ENCODE measurements at places on chromosomes 2 and 18. TPM values are rescaled to one million over a fixed set of nuclear protein-coding genes. Genes with fewer than 3 reads are reported as not detected.

The SPP2 gene
- total RNA-seq = not detected

The ST6GAL2 gene
- total RNA-seq = not detected

The ESPNL gene
- 0.42 TPM for total RNA-seq

The IGFBP2 gene
- total RNA-seq = not detected

DNA sequence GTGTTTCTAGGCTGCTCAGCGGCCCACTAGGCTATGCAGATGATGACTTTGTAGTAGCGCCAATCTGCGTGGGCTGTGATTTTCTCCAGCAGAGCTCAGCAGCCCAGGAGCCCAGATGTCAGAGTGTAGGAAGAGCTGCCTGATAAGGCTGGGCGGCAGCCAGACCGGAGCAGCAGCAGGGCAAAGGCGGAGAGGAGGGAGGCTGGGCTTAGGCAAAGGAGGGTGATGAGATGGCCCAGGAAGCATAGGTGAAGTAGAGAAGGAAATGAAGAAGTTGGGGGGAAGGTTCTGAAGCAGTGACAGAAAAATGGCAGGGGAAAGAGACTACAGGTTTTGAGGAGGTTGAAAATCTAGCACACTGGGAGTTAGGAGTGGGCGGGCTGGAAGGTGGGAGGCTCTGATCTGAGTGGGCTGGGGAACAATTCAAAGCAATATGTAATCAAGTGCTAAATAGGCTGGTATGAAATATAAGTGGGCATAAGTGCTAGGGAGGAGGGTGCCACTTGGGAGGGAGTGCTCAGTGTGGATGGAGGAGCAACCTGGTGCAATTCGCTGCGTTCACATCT, 50.6 kb upstream of the STPG4 start:
- no peaks in the 10 kb centered on the region for H3K27me3 ChIP-seq
- DNase-seq = no peak
- H3K4me3 ChIP-seq = no peak overlapping the region
- H3K27ac ChIP-seq = no peak overlapping the region

DNA sequence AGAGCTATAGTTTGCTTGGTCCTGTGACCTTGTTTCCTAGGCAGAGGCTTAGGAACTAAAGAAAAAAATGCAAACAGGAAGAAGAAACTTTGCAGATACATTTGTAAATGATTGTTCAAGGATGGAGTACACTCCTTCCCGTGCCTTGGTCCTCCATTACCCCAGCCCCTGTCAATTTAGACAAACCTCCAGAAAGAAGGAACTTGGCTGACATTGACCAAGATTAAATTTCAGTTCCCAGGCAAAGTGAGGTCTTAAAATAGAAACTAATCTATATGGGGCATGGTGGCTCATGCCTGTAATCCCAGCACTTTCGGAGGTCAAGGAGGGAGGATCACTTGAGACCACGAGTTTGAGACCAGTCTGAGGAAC, 179.9 kb upstream of the FN1 start:
- no peaks in the 10 kb centered on the region for H3K36me3 ChIP-seq
- H3K4me3 ChIP-seq = no peak overlapping the region
- no peak for DNase-seq
- H3K27me3 ChIP-seq = peaks cover 19% of the 10 kb centered on the region
- no peaks in the 10 kb centered on the region for H3K4me1 ChIP-seq

DNA sequence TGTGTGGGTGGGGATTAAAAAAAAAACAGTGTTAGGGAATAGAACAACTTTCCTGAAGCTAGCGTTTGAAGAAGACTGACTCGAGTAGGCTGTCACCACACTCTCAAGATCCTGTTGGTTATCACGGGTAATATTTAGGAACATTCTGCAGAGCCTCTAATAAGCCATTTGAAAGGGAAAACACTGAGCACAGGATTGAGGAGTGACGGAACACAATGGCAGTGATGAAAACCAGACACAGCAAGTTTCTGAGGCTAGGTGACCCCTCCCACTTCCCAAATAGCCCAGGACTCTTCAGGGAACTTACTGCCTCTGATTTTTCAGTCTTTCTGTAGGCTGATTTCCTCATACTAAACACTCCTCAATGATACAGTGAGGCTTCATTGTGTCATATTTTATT, 88.2 kb upstream of the TMEM200C start:
- H3K27me3 ChIP-seq = no peaks in the 10 kb centered on the region
- no peak overlapping the region for H3K4me3 ChIP-seq
- no peaks in the 10 kb centered on the region for H3K36me3 ChIP-seq
- no peaks in the 10 kb centered on the region for H3K4me1 ChIP-seq
- no peak overlapping the region for H3K27ac ChIP-seq
- no peak for DNase-seq

- no peaks in the 10 kb centered on the region for H3K4me1 ChIP-seq
- no peaks in the 10 kb centered on the region for H3K36me3 ChIP-seq
- H3K4me3 ChIP-seq = no peak overlapping the region
Observed at GRCh38 chr2:119011910-119012209, 69.9 kb downstream of the MARCO start.

GRCh38 chr2:117323331-117323730, 491.2 kb upstream of the DDX18 start:
- H3K4me3 ChIP-seq = no peak overlapping the region
- no peak overlapping the region for H3K27ac ChIP-seq
- no peak for DNase-seq
- no peaks in the 10 kb centered on the region for H3K4me1 ChIP-seq
- no peaks in the 10 kb centered on the region for H3K36me3 ChIP-seq

DNA sequence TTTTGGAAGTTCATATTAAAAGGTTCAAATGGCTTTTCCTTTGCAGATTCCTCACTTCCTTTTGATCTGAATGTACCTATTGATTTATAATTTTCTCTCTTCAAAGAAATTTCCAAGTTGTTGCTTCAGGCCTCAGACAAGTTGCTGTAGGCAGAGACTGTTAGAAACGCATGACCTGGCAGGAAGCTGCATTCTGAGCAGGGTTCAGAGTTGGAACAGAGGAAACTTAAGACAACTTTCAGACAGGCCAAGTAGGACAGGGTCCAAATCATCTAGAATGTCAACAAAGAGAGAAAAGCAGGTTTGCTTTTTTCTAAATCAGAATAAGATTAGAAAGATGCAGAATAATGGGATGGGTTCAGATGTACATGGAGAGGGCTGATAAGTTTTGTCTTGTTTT, 416.3 kb downstream of the LRP1B start:
- H3K4me1 ChIP-seq = no peaks in the 10 kb centered on the region
- H3K4me3 ChIP-seq = no peak overlapping the region
- no peaks in the 10 kb centered on the region for H3K36me3 ChIP-seq
- no peak overlapping the region for H3K27ac ChIP-seq
- no peak for DNase-seq

DNA sequence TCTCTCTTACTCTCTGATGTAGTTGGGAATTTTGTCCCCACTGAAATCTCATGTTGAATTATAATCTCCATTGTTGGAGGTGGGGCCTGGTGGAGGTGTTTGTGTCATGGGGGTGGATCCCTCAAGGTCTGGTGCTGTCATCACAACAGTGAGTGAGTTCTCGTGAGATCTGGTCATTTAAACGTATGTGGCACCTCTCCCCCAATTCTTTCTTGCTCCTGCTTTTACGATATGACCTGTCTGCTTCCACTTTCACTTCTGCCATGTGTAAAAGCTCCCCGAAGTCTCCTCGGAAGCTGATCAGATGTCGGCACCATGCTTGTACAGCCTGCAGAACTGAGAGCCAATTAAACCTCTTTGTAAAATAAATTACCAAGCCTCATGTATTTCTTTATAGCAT, 337.8 kb upstream of the CDH2 start:
- H3K27me3 ChIP-seq = no peaks in the 10 kb centered on the region
- H3K36me3 ChIP-seq = no peaks in the 10 kb centered on the region
- no peak overlapping the region for H3K27ac ChIP-seq
- H3K4me3 ChIP-seq = no peak overlapping the region

DNA sequence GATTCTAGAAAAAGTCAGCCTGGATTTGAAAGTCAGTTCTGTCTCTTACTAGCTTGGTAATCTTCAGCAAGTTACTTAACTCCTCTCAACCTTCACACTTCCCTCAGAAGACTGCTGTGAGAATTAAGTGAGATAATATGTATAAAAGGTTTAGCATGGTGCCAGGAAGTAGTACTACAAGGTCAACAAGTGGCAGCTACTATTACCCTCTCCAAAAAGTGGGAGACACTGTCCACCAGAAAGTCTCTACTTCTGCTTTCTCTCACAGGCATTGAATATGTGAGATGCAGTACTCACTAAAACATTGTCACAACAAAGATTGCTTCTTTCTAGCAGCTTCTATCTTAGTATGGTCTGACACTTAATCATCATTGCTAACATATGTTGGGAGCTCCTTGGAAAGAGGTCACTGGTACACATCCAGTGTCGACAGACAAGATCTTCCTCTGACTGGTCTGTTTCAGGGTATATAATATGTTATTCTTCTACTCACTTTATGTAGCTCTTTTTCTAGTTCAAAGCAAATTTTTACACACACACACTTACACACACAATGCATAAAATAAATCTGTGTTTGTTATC, 47.9 kb downstream of the DOCK10 start:
- no peaks in the 10 kb centered on the region for H3K27me3 ChIP-seq
- no peak overlapping the region for H3K4me3 ChIP-seq
- no peak overlapping the region for H3K27ac ChIP-seq
- H3K36me3 ChIP-seq = peaks cover 35% of the 10 kb centered on the region
- DNase-seq = no peak
- H3K4me1 ChIP-seq = peaks cover 16% of the 10 kb centered on the region
